Hematopoietic multipotent progenitor cell treated with erythropoietin and hydrocortisone succinate and interleukin-3 and kit ligand, for 8 days (in vitro differentiated cells): ENCODE measurements at places on chromosomes 11 and 22.

- no peak for DNase-seq
Measured at GRCh38 chr11:133945087-133945974, 11.4 kb downstream of the IGSF9B start.

GRCh38 chr22:24985826-24986214 lies 33.3 kb downstream of the KIAA1671 start:
- DNase-seq, result no peak

DNA sequence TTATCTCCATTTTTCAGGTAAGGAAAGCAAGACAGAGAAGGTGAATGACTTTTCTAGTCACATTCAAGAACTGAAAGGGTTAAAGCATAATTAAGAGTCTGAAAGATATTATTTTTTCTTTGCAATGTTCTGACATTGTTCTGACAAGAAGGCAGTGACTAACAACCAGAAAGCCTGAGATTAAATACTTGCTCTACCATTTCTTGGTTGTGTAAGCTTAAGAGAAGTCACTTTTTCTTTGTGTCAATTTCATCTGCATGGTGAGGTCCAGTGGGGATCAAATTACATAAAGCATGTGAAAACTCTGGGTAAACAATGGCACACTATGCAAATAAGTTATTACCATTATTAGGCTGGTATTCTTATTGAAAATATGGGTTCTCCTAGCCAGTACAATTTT lies 73.7 kb downstream of the PHF21A start:
- no peak for DNase-seq

GRCh38 chr22:32158712-32159533 lies at the start of gene C22orf42:
C22orf42 (minus strand) TSS chr22:32159303; CDS start chr22:32159215, 88 bp downstream.
- DNase-seq, result no peak

DNA sequence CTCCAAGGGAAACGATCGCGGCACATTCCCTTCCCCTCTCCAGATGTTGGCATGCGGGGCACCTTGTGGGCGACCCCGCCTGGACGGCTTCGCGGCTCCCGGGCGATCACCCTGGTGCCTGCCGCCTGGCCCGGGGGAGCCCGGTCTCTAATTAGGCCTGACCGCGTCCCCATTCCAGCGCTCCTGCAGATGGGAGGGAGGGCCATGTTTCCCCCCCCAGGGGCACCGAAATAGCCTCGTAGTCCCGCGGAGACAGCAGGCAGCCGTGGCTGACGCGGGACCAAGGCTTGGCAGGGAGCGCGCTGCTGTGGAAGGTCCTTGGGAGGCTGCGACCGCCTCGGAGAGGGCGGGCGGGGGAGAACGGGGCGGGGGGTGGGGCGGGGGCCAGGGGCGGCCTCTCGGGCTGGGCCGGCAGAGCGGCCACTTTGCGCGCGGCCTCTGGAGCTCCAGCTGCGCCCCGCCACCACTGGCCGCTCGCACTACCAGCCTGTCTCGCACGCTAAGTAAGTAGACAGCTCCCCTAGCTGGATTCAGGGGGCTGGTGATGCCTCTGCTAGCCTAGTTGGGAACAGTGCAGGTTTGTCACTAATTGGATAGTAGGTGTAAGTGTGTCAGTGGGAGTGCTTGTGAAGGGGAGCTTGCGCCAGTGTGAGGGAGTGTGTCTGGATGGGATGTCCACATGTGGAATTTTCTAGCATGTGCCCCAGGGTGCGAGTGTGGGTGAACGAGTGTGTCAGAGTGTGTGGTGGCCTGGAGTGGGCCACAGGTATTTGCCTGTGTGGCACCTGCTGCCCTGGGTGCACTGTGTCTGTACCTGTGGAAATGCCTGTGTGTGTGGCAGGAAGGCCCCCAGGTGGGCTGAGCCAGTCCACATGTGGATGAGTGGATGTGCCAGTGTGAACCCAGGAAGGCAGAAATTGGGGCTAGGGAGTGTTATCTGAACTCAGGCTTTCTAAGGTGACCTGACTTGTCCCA lies at the start of gene INSC:
TSS of gene INSC (plus strand) at position 423 of the 975 bp plus-strand sequence. CDS start 34,252 bp downstream, outside the sequence.
- DNase-seq, result no peak

- peak; percentile 18 for DNase-seq
Measured at GRCh38 chr22:31952094-31952401, 7.7 kb downstream of the YWHAH start.

GRCh38 chr11:17531071-17531600 lies 13.1 kb downstream of the USH1C start:
- DNase-seq, result no peak

- no peak for DNase-seq
Measured at GRCh38 chr22:30695351-30695851, 727 bp downstream of the OSBP2 start.

DNA sequence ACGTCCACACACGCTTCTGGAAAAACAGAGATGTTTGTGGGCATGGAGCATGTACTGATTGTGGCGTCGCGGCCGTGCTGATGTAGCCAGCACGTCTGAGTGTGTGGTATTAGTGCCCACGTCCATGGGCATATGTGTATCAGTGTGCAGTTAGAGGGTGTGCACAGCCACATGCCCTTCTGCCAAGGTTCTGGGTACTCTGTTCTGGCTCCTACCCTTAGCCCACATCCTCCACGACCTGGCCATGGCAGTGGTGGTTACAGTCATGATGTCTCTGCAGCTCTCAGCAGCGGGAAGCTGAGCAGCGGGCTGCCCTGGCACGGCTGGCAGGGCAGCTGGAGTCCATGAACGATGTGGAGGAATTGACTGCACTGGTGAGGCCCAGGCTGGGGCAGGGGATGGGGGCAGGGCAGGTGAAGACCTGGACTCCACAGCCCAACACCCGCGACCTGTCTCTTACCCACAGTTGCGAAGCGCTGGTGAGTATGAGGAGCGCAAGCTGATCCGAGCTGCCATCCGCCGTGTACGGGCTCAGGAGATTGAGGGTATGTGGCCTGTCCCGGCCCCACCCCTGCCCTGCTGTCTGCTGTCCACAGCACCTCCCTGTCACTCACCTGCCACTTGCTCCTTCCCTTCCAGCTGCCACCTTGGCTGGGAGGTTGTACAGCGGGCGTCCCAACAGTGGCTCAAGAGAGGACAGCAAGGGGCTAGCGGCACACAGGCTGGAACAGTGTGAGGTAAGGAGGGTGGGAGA lies 7.3 kb downstream of the SMTN start:
- DNase-seq, result no peak

- DNase-seq, result no peak
Measured at GRCh38 chr11:8286886-8287285, 23.2 kb upstream of the LMO1 start.

GRCh38 chr11:60100516-60100915 lies 12.1 kb downstream of the MS4A2 start:
- DNase-seq, result no peak

DNA sequence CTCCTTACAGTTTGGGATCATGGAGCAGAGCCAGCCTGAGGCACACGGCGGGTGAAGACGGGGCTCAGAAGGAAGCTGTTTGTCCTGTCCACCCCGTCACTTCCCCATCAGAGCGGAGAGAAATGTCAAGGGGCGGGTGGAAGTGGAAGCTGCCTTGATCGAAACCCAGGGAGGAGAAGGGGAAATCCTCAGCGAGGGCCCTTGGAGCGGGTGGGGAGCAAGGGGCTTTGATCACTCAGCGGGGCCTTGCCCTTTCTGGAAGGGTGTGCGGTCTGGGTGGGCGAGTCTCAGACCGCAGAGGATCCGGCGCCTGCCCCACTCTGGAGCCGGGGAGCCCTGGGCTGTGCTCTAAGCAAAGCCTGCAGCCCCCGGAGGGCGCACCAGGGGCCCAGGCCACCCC lies 320.4 kb downstream of the NTM start:
- no peak for DNase-seq

- no peak for DNase-seq
Measured at GRCh38 chr11:113956986-113957385, 17.9 kb upstream of the HTR3A start.

- no peak for DNase-seq
Measured at GRCh38 chr11:73978576-73979086, 4.0 kb downstream of the UCP2 start.
